ENCODE measurements at places on chromosomes 11 and 22. TPM values are rescaled to one million over a fixed set of nuclear protein-coding genes. Genes with fewer than 3 reads are reported as not detected.

GRCh38 chr11:71129624-71130023, 122.8 kb downstream of the SHANK2 start:
- DNase-seq = no peak

DNA sequence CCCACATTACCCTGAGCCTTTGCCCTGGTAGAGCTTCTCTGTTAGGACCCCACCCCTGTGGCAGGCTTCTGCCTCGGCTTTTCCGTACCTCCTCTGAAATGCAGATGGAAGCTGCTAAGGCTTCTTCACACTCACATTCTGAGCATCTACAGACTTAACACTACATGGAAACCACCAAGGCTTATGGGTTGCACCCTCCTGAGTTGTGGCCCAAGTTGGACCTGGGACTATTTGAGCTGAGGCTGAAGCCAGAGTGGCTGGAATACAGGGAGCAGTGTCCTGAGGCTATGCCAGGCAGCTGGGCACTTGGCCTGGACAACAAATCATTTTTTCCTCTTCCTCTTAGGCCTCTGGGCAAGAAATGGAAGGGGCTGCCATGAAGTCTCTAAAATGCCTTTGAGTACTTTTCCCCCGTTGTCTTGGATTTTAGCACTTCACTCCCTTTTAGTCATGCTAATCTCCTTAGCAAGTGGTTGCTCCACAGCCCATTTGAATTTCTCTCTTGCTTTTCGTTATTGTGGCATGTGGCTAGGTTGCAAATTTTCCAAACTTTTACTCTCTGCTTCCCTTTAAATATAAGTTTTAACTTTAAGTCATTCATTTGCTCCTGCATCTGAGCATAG, 114.8 kb upstream of the FIBIN start:
- DNase-seq = no peak

KCNJ11 gene
- total RNA-seq = 1.0 TPM

DNA sequence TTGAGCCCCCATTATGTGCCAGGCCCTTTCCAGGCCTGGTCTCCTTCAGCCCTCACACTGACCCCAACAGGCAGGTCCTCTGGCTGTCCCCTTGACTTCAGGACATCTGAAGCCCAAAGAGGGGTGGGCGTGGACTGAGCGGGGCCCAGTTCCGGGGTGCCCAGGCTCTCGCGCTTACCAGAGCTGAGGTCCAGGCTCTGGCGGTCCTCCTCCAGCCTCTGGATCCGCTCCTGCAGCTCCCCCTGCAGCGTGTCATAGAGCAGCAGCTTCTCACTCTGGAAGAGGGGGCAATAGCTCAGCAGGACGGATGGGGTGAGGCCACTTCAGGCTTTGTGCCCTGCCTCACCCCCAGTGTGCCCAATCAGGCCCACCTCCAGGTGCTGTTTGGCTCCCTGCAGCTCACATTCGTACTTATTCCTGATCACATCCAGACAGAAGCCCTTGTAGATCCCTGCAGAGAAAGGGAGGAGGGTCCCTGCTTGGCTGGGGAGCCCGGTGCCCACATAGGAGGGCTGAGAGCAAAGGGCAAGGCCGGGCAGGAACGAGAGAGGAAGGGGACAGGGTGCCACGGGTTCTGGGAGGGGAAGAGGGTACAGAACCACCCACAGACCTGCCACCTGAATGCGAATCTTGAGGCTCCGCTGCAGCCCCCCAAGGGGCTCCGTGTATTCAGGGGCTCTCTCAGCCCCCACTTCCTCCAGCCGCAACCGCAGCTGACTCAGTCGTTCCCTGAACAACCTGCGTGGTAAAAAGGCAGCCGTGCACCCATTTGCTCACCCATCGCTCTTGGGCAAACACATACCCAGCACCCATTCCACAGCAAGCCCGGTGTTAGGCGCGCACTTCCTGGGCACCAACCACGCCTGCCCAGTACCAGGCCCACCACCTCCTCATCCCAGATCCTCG, 4.1 kb downstream of the BRMS1 start:
- no peak for DNase-seq

GRCh38 chr11:110473706-110474105, 44.0 kb downstream of the FDX1 start:
- DNase-seq = no peak

GRCh38 chr11:1727096-1727690, 23.2 kb downstream of the IFITM10 start:
- DNase-seq = no peak

RIMBP3B gene
- 0.06 TPM for total RNA-seq

GRCh38 chr22:37555029-37555428, 5.3 kb upstream of the CDC42EP1 start:
- DNase-seq = no peak

DNA sequence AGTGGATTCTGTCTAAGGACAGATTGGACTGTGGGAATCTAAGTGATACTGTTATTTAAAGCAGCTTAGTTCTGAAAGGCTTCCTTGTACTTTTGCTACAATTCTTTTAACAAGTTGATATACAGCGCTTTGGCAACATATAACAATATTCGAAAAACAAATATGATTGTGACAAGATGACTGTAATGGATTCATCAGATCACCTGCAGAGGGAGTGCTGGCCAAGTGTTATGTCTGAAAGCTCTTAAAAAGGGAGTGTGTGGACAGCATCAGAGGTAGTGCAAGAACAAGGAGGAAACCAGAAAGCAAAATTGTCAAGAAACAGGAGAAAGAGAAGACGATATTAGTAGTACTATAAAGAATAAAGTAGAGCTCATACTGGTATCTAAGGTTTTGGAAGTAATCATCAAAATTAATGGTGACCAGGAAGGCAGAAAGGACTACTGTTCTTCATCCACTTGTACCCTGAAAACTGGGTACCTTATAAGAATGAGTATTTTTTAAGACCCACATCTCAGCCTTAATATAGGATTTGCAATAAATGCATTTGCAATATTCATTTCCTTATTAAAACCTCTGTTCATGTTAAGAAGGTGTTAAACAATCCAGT, 1112.0 kb upstream of the CCDC90B start:
- no peak for DNase-seq
